AG20443 (cell line): ENCODE measurements at places on chromosomes 11 and 22.

DNA sequence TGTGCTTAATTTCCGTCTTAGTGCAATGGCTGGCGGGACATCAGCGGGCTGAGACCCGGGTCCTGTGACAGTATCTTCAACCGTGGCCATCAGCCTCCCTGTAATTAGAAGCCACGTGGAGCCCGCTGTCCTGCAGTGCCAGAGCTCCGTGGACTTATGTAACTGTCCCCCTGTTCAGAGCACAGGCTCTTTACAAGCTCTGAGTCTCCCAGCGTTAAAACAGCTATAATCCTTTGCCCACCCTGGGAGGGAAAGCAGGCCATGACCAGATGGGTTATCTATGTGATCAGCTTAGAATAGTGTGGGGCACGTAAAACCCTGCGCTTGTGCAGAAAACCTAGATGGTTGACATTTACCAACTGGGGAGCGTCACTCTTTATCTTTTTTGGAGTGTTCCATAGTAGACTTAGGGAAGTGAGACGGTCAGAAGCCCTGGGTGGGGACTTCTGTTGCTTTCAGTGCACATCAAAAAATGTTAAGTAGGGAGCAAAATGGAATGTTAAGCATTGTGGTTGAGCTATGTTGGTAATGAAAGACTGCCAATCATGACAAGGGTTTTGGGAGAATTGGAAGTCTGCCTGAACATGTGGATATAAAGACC is 103.5 kb upstream of the CADM1 start:
- DNase-seq: peak; percentile 53

DNA sequence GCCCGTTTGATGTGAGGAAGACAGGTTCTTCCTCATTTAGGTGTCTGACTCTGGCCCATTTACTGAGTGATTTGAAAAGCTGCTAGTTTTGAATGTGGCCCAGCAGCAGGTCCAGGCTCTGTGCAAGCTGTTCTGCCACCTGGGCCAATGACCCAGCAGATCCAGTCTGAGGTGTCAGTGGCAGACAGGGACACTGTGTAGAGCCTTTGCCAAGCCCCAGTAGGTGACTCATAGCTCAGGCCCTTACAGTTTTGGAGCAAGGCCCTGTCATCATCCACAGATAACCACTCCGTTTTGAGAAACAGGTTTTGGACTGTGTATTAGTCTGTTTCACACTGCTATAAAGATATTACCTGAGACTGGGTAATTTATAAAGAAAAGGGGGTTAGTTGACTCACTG is 23.9 kb downstream of the TSPAN32 start:
- DNase-seq: peak; percentile 85

DNA sequence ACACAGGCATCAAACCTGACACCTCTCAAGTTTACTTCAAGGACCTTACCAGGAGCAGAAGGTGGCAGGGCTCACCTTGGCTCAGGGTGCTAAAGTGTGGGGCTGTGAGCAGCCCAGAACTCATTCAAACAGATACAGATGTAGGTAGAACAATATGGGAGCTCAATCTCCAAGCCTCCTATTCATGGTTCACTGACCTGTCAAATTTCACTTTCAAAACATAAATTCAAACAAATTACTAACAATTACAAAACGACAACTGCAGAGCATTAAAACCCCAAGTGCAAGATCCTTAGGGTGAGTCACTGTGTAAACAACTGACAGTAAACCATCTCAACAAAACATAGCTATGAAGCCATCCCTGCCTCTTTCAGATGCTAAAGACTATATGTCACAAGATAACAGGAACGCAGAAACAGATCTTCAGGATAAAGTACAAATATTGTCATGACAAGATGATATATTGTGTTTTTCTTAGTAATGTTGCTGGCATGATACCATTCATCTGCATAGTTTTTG is 303.5 kb upstream of the ANO3 start:
- peak; percentile 34 for DNase-seq

DNA sequence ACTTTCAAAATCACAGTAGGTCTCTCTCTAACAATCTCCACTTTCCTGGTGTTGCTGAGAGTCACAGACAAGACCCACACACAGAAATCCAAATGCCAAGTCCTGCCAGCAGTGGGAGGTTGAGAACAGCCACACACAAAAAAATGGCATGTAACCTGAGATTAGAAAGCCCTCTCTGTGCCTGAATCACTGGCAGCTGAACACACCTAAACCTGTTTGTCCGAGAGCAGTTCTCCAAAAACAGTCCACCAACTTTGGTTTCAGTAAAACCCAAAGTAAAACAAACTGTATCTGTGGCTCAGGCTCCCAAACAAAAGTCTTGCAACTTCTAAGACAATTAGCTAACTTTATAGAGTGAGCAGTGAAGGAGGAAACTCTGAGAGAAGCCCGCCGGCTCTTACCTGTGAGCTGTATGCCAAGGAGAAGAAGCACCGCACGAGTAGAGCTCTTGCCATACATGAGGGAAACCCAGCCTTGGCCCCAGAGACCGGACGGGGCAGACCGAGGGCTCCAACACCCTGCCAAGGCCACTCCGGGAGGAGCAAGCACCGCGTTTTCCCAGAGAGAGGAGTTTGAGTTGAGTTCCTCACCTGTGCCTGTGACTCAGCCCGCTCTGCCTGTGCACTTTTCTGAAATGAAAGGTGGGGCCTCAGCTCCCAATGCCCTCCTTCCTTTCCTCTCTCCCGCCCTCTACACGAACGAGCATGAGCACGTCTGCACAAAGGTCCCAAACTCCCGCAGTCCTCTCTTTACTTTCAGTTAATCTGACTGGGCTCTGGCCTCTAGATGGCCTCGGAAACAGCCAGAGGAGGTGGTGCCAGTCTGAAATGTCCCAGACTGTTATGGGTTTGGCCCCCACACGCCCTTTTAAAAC is at the start of gene MPZL2:
Gene MPZL2 (minus strand): TSS at position 603 of the 874 bp plus-strand sequence. CDS start 144 bp downstream, at position 459.
- no peak for DNase-seq

DNA sequence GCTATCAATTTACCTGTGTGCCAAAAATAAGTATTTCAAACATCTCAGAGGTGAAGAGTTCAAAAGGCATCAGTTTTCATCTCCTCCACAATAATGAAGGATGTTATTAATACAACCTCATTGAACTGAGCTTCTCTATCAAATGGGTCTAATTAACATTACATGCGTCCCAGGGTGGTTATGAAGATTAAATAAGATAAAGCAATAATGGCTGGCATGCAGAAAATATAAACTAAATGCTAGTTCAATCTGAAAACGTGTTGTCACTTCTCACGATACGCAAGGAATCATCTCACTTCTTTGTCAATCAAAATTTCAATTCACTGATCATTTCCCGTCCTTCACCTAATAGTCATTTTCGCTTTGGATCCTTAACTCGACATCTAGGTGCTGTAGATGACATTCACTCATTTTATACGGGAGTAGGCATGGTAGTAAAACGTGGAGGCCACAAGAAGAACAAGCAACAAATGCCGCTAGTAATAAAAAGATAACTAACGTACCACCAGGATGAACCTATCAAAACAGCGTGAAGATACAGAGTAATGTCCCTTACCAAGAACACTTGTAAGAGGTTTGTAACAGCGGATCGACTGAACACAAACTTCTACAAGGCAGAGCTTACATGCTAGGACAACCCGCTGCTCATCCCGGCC is 918 bp downstream of the CHORDC1 start:
- DNase-seq: no peak

GRCh38 chr11:35363246-35363801 is 56.0 kb downstream of the SLC1A2 start:
- DNase-seq: peak; percentile 64

GRCh38 chr11:57322256-57323166 is 2.2 kb downstream of the TNKS1BP1 start:
- DNase-seq: peak; percentile 96

GRCh38 chr11:105609341-105609781 is 512 bp upstream of the GRIA4 start:
- DNase-seq: peak; percentile 29

- DNase-seq: no peak
Measured at GRCh38 chr11:24781288-24781687, 284.4 kb downstream of the LUZP2 start.

DNA sequence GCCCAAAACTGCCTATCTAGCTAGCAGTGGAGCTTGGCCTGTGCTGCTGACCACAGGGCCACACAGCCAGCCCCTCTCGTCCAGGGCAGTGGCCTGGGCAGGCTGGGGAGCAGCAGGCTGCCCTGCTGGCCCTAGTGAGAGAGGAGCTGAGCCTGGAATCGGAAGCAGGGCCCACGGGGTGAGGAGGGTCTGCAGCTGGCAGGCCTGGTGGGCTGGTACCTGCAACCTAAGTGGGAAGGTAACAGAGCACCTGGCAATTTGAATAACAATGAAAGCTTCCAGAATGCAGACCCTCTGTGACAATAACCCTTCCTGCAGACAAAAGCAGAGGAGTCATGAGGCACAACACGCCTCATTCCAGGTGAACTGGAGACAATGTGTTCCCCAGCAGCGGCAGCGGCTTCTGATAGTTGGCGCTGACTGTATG is 31.8 kb upstream of the RFPL3 start:
- no peak for DNase-seq

DNA sequence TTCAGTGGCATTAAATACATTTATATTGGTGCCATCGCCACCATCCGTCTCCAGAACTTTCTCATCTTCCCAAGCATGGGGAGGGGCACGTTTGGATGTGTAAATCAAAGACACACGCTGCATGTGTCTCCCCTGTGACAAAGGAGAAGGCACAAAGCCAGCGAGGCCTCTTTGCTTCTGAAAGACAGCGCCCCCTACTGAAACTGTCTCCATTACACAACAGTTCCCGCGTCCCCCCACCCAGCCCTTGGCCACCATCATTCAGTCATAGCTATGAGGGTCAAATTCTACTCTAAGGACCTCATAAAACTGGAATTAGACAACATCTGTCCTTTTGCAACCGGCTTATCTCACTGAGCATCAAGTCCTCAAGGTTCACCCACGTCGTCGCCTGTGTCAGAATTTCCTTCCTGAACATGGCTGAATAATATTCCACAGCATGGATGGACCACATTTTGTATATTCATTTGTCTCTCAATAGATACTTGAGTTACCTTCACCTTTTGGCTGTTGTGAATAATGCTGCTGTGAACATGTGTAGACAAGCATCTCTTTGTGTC is 64.8 kb downstream of the IGF2 start:
- peak; percentile 6 for DNase-seq

DNA sequence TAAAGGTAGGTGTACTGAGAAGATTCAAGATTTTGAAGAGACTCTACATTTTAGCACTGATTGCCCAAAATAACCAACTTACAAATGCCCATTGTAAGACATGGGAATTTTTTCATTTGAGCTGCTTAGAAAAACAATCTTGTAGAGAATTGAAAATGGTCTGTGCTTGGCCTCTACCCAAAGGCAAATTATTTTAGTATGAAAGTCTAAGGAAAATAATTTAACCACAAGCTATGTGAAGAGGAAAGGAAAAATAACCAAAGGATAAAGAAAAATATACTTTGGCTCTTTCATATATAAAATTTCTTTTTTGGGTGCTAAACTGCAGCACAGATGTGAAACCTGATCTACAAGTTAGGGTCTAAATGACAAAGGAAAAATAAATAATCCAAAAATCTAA is 54.9 kb downstream of the ME3 start:
- DNase-seq: no peak

DNA sequence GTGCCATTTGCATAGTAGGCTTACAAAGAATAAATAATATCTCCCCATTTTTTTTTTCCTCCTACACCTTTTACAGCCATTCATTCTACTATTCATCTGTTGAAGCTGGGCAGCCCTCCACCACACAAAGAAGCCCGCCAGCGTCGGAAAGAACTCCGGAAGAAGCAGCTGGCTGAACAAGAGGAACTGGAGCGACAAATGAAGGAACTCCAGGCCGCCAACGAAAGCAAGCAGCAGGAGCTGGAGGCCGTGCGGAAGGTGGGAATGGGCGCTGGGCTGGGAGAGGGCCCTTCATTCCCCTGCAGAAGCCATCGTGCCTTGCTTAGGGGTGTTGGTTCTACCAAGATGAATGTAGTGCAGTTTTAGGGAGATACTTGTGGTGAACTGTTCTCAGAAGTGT is 68.6 kb downstream of the SWAP70 start:
- no peak for DNase-seq

- no peak for DNase-seq
Measured at GRCh38 chr11:11403763-11404725, 51.0 kb upstream of the CSNK2A3 start.

DNA sequence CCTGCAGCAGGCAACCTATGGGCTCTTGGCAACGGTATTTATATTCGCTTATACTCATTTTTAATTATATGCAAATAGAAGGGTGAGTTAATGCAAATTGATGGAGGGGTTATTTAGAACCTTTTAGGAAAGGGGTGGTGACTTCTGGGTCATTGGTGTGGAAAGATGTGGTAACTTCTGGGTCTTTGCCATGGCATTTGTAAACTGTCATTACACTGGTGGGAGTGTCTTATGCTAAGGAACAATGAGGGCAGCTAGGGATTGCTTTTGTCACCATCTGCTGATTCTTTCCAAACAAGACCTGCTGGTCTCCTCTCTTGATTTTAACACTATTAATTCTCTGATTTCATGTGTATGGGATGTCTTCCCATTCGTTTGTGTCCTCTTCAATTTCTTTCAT is 11.7 kb upstream of the KAT5 start:
- DNase-seq: no peak

GRCh38 chr11:128915149-128915521 is 24.0 kb downstream of the KCNJ5 start:
- DNase-seq: no peak

- peak; percentile 14 for DNase-seq
Measured at GRCh38 chr11:122140500-122140899, 24.5 kb upstream of the BLID start.

DNA sequence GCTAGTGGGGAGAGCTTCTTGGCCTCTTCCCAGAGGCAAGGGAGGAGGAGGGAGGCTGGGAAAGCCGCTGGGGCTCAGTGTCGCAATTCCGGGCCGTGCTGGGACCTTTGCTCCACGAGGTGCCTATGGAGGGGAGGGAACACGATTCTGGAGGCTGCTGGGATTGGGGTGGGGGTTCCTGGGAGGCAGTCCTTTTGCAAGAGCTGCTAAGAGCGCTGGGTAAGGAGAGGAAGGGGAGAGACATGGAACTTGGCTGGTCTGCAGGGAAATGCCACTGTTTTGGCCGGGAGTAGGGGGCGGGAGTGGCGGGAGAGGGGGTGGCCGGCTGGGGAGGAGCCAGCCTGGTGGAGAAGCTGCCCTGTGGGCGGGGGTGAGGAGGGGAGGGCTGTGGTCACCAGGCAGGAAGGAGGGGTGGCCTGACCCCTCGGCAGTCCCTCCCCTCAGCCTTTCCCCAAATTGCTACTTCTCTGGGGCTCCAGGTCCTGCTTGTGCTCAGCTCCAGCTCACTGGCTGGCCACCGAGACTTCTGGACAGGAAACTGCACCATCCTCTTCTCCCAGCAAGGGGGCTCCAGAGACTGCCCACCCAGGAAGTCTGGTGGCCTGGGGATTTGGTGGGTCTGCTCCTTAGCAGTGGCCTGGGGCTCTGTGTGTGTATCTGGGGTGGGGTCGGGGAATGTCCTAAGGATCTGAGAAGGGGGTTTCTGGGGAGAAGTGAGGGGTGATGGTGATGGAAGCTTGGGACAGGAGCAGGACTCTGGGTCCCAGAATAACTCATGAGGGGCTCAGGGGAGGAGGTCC is at the start of gene NR1H3:
Gene NR1H3 (plus strand): TSS at position 480 of the 800 bp plus-strand sequence. CDS start 1,221 bp downstream, outside the sequence.
- peak; percentile 72 for DNase-seq

DNA sequence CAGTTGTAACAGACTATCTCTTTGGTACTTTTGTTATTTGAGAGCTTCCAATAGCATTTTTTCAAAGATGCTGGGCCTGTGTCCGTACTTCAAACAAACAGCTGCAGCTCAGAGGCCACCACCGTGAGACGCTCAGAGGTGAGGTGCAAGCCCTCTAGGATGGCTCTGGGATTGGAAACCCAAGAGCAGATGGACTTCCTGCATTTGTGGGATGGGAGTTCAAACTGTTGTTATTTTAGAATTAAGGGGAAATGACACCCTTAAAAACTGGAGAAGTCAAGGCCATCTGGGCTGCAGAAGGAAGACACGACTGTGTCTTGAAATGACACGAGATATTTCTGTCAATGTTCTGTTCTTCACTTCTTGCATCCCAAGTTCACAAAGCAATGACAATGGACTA is 9.2 kb upstream of the IL10RA start:
- DNase-seq: peak; percentile 5
